Esophagus muscularis mucosa (tissue), 4 donors: ENCODE measurements at places on chromosomes 1 and 21.

DNA sequence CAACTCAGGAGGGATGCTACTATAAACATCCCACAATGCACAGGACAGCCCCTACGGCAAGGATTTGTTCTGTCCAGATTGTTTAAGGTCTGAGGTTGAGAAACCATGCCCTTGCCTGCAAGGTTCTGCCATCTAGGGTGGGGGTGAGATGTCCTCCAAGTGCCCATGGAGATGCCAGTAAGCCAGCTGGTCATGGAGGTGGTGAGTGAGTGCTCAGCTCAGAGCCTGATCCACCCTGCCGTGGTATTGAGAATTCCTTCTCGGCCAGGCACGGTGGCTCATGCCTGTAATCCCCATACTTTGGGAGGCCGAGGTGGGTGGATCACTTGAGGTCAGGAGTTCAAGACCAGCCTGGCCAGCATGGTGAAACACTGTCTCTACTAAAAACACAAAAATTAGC, 13.3 kb upstream of the CTRC start:
- no peak for DNase-seq

GRCh38 chr1:3657096-3657475, 4.8 kb downstream of the TP73 start:
- no peak for DNase-seq

- no peak for DNase-seq
Measured at GRCh38 chr1:172351754-172352161, 68.7 kb upstream of the C1orf105 start.

DNA sequence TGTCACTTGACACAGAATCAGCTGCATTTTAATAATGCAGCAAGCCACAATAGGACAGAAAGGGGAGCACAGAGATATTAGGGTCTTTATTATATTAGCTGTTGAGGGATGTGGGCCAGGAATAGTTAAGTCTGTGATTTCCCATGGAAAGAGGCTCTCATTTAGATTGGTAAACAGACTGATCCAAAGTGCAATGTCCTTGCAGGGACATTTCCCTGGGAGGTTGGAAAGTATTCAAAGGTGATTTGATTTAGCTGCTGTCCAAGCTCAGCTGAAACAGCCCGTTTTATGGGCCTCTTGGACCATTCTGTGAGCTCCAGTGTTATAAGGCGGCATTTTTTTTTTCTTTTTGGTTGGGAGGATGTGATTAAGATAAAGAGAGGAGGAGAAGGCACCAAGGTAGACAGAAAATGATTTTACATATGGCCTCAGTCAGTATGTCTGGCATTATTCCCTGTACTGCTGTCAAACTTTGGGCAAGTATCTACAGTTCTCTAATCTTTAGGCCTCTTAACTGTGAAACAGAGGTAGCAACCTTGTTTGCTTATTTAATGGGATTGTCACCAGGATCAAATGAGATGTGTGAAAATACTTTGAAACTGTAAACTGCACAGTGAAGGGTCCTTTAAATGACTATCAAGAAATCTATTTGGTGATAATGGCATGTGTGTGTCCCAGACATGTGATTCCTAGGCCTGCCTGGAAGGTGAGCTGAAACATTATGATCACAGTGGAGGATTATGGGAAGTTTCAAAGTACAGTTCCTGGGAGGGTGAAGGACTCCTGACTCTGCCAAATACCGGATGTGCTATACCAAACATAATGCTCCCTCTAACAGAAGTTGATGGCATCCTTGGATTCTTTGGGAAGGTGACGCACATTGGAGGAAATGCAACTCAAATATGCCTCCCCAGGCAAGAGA, 62.2 kb downstream of the NOS1AP start:
- peak; percentile 31 for DNase-seq

DNA sequence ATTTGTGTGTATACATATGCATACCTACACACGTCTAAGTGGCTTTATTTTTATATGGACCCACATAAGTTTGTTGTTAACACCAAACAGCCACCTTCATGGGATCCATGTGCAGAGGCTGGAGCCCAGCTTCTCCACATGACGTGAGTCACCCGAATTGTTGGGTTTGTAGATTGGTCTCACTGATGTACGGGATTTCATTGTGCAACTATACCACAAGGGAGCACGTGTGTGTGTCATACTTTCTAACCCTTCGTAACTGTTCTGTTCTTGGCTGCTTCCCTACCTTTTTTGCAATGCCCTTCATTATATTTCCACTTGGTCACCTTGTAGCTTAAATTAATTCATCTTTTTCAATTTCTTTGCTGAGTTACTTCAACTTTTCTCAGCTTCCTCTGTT, 21.0 kb downstream of the SPRTN start:
- no peak for DNase-seq

DNA sequence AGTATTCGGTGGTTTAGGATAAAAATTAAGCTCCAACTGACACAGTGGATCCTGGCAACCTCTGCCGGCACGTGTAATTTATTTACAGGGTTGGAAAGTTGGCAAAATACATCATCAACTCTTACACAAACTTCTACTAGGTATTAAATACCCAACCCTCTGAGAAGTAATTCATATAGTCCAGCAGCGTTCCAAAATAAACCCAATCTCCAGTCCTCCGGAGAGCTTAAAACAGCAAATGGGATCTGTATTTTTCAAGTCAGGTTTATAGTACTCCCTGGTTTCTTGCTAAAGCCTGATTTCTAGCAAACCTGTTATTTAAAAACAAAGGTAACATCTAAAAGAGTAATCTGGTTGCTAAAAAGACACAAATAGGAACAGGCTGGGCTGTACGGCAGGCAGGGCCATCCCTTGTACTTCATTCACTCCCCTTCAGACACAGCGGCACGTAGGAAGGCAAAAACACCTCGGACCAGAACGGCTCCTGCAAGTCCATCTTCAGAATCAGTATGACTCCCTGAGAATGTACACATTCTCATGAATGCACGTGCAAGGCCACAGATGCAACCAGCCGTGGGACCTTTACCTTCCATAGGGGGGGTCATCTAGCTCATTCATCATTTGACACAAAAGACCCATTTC, 8.6 kb downstream of the GLIS1 start:
- no peak for DNase-seq

DNA sequence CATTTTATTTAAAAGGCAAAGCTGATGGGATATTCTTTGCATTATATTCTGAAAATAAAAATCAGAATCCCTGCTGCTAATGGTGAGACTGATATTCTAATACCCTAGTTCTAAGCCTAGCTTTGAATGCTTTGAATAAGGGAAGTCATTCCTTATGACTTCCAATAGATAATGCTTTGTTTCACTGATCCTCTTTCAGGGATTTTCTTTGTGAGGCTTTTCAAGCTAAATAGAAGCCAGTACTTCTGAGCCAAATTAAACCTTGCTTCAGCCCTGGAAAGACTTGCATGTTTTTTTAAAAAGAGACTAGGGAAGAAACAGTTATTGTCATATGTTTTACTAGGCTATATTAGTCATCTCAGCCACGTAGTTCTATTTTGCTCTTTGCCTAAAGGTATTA, 68.5 kb upstream of the CACYBP start:
- no peak for DNase-seq

GRCh38 chr21:33110340-33110715, 40.4 kb downstream of the OLIG1 start:
- no peak for DNase-seq

DNA sequence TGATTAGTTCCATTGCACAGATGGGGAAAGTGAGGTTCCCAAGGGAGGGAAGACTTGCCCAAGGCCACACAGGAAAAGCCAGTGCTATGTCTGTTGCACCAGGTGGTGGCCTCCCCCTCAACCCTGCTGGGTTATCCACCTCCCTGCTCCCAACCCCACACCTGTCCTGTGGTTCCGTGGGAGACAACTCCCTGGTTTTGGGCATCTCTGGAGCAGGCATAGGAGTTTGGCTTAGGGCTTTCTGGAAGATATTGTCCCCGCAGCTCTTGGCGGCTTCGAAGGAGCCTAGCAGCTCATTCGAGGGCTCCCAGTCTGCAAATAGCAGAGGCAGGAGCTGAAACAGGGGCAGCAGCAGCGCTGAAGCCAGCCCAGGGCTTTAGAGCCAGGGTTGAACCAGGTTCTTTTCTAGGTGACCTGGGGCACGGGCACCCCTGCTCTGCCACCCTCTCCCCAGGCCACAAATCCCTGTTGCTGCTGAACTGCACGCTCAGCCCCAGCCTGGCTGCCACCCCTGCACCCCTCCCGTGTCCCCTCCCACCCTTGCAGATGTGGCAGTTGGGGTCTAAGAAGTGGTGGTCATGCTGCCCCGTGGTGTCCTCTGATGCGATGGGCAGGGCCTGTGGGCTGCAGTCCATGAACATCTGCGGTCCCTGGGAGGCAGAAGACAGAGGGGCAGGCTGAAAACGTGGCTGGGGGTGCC, 22.1 kb downstream of the SPOCD1 start:
- DNase-seq: no peak

GRCh38 chr1:84247425-84248220, 53.9 kb upstream of the SAMD13 start:
- DNase-seq: no peak

- peak; percentile 96 for DNase-seq
Measured at GRCh38 chr1:36224537-36225282, 467 bp downstream of the THRAP3 start.

DNA sequence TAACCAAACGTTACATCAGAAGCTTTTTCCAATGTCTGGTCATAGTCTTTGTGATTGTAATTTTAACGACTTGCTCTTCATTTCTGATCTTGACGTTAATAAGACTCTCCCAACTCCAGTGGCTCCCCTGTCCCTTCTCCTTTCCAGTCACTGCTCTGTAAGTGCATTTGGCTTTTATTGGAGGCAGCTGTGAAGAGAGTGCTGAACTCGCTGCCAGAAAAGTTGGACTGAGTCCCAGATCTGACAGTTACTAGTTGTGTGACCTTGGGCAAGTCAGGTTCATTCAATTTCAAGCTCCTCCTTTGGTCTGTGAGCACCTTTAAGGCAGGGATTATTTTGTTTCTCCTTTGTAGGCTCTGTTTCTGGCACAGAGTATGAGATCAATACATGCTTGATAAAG, 109.6 kb upstream of the TSPAN2 start:
- peak; percentile 89 for DNase-seq

GRCh38 chr21:46004168-46004861, 22.7 kb downstream of the COL6A1 start:
- no peak for DNase-seq

DNA sequence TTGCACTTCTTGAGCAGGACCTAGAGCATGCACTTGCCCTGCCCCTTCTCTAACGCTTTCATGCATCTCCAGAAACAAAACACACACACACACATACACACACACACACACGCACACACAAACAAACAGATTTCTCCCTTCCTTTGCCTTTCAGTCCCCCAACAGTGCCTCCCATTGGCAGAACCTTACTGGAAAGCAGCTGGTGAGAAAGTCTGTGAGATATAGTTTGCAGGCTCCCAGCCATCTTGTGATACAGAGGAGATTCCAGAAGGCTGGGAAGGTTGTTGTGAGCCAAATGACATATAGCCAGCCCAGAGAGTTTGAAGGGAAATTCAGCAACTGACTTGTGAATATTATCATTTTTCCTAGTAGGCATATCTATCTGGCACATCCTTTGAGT, 35.9 kb upstream of the ZRANB2 start:
- DNase-seq: no peak

- no peak for DNase-seq
Measured at GRCh38 chr1:198664068-198664788, 25.4 kb downstream of the PTPRC start.

DNA sequence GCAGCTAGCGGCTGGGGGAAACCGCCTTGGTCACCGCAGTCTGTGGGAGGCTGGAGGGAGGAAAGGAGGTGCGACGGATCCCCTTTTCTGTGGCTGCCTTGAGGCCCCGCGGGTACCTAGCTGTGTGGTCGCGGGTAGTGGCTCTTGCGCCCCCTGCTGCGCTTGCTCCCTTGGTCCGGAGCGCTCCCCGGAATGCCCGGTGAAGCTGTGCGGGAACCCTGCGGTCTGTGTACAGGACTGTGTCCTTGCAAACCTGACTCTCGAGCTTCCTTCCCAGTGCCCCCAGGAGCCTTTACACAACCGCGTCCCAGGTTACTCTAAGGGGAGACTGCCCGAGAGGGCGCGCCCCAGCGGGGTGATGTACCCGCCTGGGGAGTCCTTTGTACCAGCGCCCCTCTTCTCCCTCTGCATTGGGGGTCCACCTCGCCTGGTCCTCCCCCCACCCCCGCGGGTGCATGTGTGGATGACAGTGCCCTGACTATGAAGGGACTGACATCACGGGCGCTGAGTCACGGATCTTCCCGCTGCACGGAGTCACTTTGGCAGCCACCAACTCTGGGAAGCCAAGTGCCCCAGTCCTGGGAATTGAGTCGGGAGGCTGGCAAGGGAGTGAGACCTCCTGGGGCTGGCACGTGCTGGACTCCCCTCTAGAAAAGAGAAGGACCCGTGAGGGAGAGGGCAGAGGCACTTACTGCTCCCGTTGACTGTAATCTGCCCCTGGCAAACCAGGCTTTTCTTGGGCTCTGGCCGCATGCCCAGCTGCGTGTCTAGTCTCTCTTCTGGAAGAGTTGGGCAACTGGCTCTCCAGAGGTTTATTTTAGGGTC, 816 bp downstream of the IL6R start:
- DNase-seq: no peak

DNA sequence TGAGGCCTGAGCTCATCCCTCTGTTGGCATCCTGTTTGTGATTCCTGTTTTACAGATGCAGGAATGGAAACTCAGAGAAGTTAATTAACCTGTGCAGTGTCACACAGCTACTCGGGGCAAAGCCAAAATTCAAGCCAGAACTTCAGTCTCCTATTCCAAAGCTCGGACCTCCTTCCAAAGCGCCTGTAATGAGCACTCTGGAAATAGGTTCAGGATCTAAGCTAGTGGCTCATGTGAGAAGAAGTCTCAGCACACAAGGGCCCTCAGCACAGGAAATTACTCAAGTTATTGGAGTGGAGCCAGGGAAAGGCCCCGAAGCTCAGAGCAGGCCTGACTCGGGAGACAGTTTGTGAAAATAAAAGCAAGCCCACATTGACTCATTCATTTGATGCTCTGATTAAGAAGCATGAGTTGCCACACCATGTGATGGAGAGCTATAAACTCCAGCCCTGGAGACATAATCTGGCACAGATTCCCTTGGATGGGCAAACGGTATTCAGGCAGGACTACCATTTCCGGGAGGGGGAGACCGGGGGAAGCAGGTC, 50.6 kb upstream of the LYST start:
- peak; percentile 94 for DNase-seq

DNA sequence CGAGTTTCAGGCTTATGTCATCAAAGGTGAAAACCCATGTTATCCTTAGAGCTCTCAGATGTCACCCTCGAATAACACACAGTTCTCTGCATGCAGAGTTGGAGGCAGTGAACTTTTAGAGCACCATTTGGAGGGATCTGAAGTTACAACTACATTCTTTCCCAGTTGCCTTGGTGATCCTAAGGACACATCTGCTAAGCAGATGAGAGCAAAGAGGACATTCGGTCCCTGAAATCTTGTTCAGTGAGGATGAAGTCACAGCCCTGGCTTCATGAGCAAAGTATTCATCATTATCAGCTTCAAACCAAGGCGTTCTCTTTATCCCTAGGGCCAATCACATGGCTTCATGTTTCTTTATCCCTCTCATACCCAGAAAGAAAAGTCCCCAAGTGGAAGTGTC, 23.1 kb upstream of the MCOLN2 start:
- DNase-seq: no peak
